ENCODE measurements at places on chromosomes 5 and 9. TPM values are rescaled to one million over a fixed set of nuclear protein-coding genes. Genes with fewer than 3 reads are reported as not detected.
A peak's percentile ranks its signal among the peaks of the same experiment; 100 is the strongest.

- DNase-seq: no peak
These were observed 1.5 kb downstream of the GPR21 start for GRCh38 chr9:123034881-123035510.

DNA sequence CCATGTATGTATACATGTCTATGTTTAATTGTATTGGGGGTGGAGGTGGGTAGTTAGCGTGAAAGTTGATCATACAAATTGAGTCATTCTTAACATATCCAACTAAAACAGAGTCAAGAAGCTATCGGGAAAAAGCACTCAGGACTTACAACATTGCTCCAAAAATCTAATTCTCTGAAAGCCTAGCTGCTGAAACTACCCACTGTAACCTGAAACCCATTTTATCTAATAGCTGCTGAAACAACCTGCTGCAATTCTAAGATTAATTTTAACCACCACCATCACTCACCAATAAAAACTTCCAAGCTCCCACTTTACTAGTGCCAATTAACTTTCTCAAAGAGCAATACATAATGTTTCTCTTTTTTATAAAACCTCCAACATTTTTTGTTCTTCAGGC is 32.2 kb downstream of the KCNV2 start:
- DNase-seq: no peak

DNA sequence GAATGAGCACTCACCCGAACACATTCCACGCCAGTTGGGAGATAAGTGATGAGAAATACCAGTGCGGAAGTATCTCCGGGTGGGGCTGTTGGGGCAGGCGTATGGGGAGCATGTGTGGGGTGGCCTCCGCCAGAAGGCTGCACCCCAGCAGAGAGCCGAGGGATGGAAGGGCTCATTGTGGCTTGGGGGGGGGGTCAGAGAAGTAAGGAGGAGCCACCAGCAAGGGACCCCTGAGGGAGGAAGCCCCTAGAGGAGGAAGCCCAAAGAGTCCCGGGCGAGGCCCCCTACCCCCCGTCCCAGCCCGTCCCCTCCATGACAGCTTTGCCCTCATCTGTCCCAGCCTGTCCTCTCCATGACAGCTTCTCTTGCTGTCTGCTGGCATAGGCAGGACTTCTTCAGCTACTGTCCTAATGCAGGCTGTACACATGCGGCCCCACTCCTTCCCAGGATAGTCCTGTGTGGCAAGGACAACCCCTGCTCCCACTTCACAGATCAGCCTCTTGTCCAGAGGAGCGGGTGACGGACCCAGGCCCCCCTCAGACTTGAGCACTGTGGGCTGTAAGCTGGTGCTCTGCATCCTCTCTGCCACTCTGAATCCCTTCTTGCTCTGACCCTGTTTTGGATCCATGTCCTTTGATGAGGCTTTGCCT is 239.6 kb downstream of the CACNA1B start:
- no peak for DNase-seq

DNA sequence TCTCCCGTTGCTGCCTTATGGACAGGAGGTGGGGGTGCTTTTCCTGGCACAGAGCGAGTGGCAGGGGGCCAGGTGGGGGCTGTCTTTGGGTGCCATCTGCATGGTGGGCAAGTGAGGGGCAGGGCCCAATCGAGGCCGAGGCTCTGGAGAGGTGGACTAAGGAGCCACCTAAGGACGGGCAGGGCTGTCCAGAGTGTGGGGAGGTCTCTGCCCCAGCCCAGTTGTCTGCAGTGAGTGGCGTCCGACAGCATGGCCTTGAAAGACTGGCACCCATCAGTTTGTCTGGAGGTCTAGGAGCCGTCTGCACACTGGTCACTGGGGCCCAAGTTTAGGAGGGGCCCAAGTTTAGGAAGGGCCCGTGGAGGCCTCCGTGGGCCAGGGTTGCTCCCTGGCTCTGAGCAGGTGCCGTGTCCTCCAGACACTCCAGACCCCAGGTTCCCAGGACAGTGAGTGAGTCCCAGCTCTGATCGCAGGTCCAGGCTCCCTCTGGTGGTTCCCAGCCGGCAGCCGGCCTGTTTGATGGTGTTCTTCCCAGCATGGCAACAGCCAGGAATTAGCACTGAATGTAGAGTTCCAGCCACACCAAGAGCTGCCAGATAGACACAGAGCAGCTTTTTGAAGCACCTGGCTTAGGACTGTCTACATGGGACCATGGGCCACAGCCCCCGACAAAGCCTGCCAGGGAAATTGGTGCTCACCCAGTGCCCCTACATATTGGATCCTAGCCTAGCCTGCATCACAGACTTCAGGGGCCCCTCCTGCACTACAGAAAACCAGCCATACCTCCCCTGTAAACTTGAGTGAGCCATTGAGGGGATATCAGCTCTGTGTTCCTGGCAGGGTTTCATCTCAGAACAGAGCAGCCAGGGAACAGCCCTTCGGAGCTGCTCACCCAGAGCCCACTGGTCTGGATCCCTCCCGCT is 120.9 kb downstream of the WNK2 start:
- DNase-seq: no peak

DNA sequence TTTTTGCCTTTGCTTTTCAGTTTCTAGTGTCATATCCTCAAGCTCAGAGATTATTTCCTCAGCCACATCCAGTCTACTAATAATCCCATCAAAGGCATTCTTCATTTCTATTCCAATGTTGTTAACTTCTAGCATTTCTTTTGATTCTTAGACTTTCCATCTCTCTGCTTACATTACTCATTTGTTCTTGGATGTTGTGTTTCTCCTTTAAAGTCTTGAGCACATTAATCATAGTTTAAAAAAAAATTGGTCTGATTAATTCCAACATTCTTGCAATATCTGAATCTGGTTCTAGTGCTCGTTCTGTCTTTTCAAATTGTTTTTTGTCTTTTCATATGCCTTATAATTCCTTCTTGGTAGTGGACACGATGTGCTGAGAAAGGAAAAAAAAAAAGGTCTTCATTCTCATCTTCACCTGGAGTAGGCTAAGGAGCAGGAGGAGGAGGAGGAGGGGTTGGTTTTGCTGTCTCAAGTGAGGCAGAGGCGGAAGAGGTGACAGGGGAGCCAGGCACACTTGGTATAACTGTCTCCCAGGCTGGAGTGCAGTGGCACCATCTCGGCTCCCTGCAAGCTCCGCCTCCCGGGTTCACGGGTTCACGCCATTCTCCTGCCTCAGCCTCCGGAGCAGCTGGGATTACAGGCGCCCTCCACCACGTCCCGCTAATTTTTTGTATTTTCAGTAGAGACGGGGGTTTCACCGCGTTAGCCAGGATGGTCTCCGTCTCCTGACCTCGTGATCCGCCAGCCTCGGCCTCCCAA is 16.3 kb downstream of the PRXL2C start:
- DNase-seq: no peak

GRCh38 chr9:114047717-114048116 is 30.4 kb downstream of the AMBP start:
- no peak for DNase-seq

DNA sequence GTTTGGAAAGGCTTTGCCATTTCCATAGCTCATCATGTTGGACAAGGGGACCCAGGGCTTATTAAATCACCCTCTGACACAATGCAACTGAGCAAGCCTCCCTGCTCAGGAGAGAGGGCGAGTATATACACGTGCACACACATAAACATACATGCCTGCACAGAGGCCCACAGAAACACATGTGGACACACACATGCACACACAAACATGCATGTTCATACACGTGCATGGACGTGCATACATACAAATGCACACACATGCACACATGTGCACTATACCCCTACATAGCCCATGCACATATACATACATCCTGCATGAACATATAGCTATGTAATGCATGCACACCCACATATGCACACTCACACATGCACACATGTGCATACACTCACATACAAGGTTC is 99.5 kb upstream of the ALDH1B1 start:
- no peak for DNase-seq

DNA sequence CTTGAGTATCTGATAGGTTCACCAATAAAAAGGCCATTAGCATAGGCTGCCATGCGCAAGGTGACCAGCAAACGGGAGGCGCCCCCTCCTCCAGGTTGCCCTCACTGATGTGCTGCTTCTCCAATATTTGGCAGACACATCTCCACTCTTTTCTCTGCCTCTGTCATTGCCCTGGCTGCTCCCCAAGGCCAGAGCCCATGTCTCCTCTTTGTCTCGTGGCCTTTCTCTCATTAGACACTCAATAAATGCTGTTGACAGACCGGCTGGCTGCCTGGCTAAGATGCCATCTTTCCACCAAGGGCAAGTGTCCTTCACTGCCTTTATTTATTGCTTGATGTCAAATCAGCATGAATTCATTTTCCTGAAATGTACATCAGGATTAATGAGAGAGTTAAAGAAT is 404.0 kb upstream of the KIF2A start:
- no peak for DNase-seq

GRCh38 chr9:94681508-94681907 is 42.2 kb upstream of the FBP1 start:
- peak; percentile 39 for DNase-seq

- no peak for DNase-seq
These were observed 8.8 kb upstream of the TENT4A start for GRCh38 chr5:6704361-6704851.

GRCh38 chr5:135488727-135489465 is 36.7 kb upstream of the TIFAB start:
- no peak for DNase-seq

- DNase-seq: no peak
These were observed 16.0 kb downstream of the ANGPTL2 start for GRCh38 chr9:127106466-127106855.

- no peak for DNase-seq
These were observed 808.7 kb upstream of the CDH10 start for GRCh38 chr5:25453500-25453899.

DNA sequence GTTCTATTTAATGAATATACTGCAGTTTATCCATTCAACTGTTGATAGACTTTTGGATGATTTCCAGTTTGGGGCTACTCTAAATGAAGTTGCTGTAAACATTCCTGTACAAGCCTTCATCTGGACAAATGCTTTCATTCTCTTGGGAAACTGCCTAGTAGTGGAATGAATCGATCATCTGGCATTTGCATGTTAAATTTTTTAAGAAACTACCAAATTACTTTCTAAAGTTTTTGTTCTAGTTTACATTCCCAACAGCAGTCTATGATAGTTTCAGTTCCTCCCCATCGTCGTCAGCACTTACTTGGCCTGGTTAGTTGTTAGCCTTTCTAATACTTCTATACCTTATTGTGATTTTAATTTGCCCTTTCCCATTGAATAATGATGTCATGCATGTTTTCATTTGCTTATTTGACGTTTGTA is 306.3 kb downstream of the FER start:
- no peak for DNase-seq

- DNase-seq: no peak
These were observed 112.8 kb upstream of the ICE1 start for GRCh38 chr5:5309645-5310044.

DNA sequence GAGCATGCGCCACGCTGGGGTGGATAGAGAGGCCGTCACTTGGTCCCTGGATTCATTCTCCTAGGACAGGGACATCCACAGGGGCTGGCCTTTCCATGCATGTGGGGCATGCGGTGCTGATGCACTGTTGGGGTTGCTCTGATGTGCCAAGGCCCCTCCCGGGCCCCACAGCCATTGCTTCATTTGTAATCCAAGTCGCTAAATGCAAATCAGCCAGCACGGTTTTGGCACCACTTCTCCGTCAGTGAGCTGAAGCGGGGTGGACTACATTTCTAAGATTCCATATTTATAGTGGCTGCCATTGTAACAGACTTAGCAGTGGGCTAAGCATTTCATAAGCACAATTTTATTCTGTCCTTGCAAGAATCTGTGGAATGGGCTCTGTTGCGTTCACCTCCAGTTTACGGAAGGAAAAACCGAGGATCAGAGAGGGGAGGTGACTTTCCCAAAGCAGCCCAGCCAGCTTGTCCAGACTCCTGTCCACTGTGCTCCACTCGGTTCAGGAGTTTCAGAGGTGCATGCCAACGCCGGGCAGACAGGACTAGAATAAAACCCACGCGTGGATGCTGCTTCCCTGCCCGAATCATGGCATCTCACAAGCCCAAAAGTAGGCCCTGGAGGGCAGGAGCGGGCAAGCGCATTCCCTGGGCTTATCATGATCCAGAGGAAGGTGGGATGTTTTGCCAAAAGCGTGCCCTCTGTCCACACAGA is 102.6 kb upstream of the COL5A1 start:
- DNase-seq: no peak

- DNase-seq: no peak
These were observed 16.0 kb downstream of the ZNF462 start for GRCh38 chr9:106878934-106879333.

DNA sequence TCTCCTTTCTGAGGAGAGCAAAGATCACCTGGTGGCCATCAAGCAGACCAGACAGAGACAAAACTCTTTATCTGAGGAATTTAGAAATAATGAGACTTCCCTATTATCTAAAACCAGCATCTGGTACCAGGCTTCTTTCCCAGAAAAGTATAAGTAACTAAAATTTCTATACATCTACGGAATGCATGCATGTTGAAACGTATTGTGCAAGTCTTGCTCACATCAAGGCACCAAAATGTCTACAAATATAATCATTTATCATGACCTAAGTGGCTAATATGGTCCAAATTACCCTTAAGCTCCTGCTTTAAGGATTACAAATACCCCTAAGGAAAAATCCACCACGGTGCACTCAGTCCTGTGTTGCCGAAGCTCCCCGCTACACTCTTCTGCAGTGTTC is 286.3 kb downstream of the CDH18 start:
- DNase-seq: no peak

GRCh38 chr9:78070521-78070920 is 38.9 kb upstream of the GNAQ start:
- DNase-seq: no peak

GRCh38 chr5:161944974-161945373 is 97.1 kb downstream of the GABRA1 start:
- DNase-seq: no peak

The STPG3 gene
- total RNA-seq: not detected

The PCDHB2 gene
- 2.3 TPM for total RNA-seq

The PCDHGB5 gene
- total RNA-seq: 18.8 TPM

The MED22 gene
- 20.0 TPM for total RNA-seq

The ASPN gene
- total RNA-seq: 8.5 TPM

The PCDHA9 gene
- 0.79 TPM for total RNA-seq

The RABEPK gene
- total RNA-seq: 12.6 TPM

The JAK2 gene
- total RNA-seq: 29.1 TPM

The KCTD16 gene
- total RNA-seq: 0.16 TPM

The TAF1L gene
- total RNA-seq: not detected
